ENCODE measurements at places on chromosomes 1 and 21.

DNA sequence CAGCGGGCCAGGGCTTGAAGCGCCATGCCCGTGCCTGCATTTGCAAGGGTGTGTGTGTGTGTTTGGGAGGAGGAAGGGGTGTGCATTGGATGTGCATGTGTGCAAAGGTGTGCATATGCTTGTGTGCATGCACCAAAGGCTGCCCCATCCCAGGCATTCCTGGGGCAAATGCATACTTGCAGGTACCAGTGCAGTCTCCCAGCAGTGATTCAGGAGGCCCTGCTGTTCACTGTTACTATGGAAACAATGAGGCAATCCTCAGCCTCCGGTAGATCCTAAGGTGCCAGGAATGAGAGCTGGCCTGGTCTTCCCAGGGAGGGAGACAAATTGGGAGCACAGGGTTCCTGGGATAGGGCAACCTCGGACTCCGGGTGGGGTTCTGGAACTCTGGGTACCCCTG lies 7.5 kb upstream of the FNDC5 start:
- no peak for DNase-seq

GRCh38 chr1:204828352-204828850 lies 42.3 kb upstream of the NFASC start:
- no peak for DNase-seq

DNA sequence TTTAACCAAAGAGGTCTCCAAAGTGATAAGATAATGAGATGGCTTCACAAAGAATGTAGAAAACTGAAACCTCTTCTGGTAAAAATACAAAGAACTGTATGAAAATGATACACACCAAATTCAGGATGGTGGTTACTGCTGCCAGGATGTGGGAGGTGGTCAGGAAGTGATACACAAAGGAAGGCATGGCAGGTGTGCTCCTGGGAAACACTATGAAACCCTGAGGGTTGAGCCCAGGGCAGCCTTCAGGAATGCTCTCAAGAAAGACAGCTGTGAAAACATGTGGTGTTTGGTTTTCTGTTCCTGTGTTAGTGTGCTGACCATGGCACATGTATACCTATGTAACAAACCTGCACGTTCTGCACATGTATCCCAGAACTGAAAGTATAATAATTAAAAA lies 109.3 kb downstream of the NTNG1 start:
- DNase-seq: peak; percentile 59

DNA sequence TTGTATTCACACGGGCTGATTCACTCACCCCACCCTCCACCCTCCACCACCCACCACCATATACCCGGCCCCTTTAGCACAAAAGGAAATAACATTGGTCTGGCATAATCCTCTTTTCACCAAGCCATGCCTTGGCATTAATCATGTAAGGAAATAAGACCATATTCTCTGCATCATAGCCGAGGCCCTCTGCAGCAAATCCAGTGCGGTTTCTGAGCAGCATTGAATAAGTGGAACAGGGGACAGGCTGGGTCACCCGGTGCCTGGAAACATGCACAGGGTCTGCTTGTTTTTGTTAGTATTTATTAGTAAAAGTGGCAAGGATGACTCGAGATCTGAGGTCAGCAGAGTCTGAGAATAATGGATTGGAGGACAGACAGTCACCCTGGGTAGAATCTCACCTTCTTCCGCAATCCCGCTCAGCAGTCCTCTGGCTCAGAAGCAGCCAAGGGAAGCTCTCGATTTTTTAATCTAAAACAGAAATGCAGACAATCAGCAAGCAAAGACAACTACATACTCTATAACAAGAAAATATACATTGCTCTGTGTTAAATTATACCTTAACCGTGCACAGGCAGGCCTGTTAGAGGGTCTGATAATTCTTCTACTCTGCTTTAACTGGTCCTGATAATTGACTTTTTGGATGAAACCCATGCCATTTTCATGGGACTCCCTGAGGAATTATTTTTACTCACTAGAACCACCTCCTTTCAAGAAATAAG lies 52.4 kb upstream of the CDC42BPA start:
- DNase-seq: no peak

DNA sequence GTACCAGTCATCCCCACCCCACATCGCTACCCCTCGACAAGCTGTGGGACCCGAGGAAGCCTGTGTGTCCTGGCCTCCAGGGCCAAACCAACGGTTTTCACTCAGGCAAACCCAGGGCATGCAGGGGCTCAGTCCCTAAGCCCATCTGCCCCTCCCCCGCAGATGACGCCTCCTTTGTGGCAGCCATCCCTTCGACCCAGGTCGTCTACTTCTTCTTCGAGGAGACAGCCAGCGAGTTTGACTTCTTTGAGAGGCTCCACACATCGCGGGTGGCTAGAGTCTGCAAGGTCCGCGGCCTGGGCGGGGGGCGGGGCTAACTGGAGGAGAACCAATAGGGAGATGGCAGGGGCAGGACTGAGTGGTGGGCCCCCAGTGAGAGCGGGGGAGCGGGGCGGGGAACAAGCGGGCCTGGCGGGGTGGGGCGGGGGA lies 7.4 kb downstream of the SEMA4A start:
- DNase-seq: no peak

DNA sequence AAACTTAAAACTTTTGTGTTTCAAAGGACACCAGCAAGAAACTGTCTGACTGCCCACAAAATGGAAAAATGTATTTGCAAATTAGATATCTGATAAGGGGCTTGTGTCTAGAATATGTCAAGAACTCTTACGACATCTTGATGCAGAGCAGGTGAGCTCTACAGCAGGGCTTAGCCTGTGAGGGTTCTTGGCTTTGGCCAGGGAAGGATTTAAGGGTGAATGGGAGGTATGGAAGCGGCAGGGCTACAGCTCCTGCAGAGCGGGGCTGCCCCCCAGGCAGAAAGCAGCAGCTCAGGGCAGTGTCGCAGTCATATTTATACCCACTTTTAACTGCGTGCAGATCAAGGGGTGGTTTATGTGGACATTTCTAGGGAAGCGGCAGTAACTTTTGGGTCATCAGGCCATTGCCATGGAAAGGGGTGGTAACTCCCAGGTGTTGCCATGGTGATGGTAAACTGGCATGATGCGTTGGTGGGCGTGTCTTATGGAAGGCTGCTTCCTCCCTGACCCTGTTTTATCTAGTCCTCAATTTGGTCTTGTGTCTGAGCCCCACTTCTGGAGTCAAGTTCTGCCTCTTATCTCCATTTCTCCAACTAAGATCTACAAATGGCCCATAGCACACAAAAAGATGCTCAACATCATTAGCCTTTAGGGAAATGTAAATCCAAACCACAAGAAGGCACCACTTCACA lies 23.2 kb downstream of the MORN1 start:
- no peak for DNase-seq

DNA sequence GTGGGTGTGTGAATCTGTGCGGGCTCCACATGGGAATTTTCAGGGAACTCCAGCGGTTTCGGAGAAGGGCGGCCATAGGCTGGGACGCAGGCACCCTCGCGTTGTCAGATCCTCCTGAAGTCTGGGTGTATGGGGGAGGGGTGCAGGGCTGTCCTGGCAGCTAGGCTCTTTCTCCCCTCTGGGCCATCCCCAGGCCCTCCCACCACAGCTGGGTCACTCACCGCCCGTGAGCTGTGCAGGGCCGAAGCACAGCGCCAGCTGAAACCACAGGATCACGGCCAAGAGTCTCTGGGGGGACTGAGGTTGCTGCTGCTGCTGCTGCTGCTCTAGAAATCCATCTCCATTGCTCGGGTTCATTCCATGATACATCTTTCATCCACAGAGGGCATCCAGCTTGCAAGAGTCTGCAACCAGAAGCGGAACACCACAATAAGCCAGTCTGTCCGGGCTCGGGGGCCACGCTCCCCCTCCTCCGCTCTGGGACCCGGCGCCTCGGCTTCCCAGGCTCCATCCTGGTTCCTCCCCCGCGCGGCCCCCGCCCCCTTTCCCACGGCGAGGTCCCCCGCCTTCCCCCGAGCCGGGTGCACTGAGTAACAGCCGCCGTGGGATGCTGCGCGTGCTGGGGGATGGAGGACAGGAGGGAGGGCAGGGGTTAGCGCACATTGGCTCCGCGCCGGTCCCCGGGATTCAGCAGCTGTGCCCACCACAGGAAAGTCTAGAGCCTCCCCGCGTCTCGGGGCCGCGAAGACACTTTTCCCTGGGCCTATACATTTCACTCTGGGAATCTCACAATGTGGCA lies 720 bp downstream of the SUSD4 start:
- DNase-seq: no peak

DNA sequence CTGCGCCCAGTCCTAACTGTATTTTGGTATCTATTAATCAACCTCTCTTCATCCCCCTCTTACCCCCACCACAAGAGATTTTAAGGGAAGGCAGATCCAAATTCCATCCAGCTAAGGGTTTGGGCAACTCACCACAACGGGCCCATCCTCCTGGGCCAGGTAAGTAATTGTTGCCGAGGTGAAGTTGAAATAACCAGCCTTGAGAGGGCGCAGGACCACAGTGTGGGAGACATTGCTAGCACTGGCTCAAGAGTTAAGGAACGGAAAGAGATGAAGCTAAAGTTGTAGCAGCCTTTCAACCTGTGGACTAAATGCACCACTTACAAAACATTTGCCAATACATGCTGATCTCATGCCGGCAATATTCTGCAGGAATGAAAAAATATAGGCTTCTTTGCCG lies 5.9 kb downstream of the SSR2 start:
- no peak for DNase-seq

DNA sequence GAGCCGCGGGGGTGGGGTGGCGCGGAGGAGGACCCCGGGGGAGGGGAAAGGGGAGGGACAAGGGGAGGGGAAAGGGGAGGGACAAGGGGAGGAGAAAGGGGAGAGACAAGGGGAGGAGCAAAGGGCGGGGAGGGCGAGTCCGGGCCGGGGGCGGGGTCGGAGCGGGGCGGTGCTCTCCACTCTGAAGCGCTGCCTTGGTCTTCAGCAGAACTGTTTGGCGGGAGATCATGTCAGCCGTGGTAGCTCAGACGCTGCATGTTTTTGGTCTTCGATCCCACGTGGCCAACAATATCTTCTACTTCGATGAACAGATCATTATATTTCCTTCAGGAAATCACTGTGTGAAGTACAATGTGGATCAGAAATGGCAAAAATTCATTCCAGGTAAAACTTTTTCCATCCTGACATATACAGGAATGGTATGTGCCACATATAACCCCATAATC lies 420 bp downstream of the CFAP57 start:
- peak; percentile 77 for DNase-seq

DNA sequence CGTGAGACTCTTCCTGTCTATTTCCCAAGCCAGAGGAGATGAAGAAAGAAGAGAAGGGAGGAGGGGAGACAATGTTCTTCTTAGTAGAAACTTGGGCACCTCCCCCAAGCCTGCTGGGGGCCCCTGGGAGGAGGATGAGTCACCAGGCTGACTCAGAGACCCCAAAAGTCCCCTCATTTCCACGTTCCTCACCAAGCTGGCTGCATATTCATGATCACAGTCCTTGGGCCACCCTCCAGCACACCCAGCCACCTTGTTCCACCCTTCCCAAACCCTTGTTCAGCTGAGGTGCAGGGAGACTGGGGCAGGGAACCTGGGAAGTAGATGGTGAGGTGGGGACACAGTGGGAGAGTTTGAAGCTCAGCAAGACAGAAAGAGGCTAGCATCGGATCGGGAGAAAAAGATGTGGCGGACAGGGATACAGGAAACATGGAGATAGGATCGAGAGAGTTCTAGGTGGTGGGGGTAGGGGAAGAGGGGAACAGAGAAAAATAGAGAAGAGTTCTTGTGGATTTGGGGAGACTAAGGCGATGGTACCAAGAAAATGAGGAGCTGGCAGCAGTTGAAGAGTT lies 712 bp downstream of the RAB13 start:
- no peak for DNase-seq
